ENCODE measurements at places on chromosomes 5 and 9.

GRCh38 chr9:116501871-116502270 is 185.2 kb upstream of the TRIM32 start:
- DNase-seq: no peak

- DNase-seq: no peak
Measured at GRCh38 chr5:34858790-34859189, 19.8 kb downstream of the TTC23L start.

DNA sequence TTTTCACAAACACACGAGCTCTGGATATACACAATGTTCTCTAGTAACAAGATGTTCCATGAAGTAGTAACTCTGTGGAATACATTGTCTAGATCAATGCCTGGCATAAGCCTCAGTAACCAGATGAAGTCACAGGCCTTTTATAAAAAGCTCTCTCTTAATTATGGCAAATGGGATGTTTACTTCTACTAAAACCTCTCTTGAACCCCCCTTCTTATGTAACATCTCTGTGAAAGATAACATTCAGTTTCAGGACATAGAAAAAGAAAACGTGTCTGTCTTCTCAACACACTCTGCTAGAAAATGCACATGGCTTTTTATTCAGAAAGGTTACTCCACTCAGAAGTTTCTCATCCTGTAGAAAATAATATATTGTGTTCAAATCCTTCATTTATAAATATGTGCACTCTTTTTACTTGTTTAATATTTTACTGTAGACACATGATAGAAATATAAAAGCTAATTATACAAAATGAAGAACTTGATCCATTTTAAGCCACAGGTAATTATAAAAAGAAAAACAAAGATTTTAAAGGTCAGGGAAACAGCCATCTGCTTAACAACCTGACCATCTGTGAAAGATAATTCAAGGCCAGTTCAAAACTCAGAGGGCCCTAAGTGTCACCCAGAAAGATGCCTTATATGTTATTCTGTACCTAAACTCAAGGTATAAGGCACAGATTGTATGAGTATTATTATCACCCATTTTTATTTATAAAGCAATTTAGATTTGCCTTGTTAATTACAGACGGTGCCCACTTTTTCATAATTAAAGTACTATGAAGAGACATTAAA is 812.0 kb downstream of the CDH18 start:
- no peak for DNase-seq

DNA sequence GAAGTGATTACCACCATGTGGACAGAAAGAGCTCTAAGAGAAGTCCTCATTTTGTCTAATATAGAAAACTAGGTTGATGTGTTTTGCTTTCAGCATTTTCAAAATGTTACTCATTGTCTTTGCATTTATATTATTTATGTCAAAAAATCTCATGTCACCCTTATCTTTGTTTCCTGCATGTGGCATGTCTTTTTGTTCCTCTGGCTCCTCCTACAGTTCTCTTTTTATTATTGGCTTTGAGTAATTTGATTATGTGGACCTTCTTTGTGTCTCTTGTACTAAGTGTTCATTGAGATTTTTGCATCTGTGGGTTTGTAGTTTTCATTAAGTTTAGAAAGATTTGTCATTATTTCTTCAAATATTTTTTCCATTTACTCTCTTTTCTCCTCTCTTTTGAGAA is 58.8 kb downstream of the GNG10 start:
- DNase-seq: no peak

GRCh38 chr9:95754533-95755420 is 120.7 kb upstream of the ERCC6L2 start:
- DNase-seq: no peak

GRCh38 chr9:88106492-88106891 is 31.8 kb downstream of the SPATA31C2 start:
- DNase-seq: no peak

GRCh38 chr9:89715881-89716280 is 111.1 kb downstream of the GADD45G start:
- no peak for DNase-seq

GRCh38 chr5:146441896-146442295 is 5.2 kb upstream of the TCERG1 start:
- no peak for DNase-seq

- DNase-seq: no peak
Measured at GRCh38 chr5:101045689-101046088, 142.6 kb upstream of the ST8SIA4 start.

GRCh38 chr5:145495741-145496140 is 339.4 kb downstream of the PRELID2 start:
- DNase-seq: no peak

DNA sequence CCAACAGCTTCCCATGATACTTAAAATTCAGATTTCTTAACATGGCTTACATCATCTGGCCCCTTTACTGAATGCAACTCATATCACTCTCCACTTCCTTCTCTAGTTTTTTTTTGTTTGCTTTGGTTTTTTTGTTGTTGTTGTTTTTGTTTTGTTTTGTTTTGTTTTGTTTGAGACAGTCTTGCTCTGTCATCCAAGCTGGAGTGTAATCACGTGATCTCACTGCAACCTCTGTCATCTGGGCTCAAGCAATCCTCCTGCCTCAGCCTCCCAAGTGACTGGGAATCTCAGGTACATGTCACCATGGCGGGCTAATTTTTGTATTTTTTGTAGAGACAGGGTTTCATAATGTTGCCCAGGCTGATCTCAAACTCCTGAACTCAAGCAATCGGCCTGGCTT is 41.4 kb downstream of the CPLANE1 start:
- no peak for DNase-seq

- DNase-seq: peak; percentile 30
Measured at GRCh38 chr5:142600611-142601358, 85.1 kb downstream of the FGF1 start.

DNA sequence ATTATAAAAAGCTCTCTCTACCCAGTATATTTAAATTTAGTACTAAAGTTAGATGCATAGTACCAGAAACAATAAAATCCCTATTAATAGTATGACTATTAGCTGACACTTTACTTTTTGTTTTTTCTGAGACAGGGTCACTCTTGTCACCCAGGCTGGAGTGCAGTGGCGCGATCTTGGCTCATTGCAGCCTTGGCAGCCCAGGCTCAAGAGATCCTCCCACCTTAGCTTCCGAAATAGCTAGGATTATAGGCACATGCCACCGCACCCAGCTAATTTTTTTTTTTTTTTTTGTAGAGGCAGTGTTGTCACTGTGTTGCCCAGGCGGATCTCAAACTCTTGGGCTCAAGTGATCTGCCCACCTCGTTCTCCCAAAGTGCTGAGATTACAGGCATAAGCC is 8.0 kb downstream of the CCNG1 start:
- no peak for DNase-seq

DNA sequence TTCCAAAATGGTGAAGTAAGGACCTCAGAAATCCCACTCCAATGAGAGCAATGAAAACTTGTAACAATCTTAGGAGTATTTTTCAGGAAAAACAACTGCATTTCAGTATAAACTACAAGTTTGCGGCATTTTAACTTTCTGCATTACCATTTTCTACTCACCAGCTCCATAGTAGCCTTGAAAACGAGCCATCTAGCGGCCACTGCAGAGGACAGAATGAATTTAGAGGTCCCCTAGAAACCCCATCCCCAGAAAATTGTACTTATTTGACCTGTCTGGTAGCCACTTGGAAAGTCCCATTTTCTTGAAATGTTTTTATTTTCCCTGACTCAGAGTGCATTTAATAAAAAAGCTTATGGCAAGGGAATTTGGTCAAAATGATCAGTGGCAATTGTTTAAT is 205.4 kb upstream of the ITGA1 start:
- no peak for DNase-seq

- DNase-seq: no peak
Measured at GRCh38 chr9:120579139-120580050, 572 bp downstream of the CDK5RAP2 start.

- DNase-seq: no peak
Measured at GRCh38 chr9:137516144-137516917, 33.9 kb downstream of the PNPLA7 start.

GRCh38 chr5:34474573-34475021 is 181.5 kb upstream of the RAI14 start:
- peak; percentile 39 for DNase-seq

GRCh38 chr9:83220730-83221129 is 157.8 kb upstream of the RASEF start:
- DNase-seq: no peak

DNA sequence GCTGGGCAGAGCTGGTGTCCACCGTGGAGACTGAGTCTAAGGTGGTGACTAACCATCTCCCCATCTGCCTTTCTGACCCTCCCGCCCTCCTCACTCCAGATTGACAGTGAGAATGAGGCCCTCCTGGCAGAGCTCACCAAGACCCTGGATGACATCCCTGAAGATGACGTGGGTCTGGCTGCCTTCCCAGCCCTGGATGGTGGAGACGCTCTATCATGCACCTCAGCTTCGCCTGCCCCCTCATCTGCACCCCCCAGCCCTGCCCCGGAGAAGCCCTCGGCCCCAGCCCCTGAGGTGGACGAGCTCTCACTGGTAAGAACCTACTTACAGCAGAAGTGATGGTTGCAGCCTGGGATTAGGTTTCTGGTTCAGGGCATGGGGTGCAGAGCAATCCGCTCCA is 96.5 kb downstream of the PPARGC1B start:
- DNase-seq: no peak

DNA sequence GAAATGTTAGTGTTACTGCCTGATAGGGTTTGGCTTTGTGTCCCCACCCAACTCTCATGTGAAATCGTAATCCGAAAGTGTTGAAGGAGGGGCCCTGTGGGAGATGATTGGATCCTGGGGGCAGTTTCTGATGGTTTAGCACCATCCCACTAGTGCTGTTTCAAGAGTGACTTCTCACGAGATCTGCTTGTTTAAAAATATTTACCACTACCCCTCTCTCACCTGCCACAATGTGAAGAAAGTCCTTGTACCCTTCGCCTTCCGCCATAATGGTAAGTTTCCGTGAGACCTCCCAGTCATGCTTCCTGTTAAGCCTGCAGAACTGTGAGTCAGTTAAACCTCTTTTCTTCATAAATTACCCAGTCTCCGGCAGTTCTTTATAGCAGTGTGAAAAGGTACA is 2.6 kb upstream of the RFX3 start:
- DNase-seq: no peak

DNA sequence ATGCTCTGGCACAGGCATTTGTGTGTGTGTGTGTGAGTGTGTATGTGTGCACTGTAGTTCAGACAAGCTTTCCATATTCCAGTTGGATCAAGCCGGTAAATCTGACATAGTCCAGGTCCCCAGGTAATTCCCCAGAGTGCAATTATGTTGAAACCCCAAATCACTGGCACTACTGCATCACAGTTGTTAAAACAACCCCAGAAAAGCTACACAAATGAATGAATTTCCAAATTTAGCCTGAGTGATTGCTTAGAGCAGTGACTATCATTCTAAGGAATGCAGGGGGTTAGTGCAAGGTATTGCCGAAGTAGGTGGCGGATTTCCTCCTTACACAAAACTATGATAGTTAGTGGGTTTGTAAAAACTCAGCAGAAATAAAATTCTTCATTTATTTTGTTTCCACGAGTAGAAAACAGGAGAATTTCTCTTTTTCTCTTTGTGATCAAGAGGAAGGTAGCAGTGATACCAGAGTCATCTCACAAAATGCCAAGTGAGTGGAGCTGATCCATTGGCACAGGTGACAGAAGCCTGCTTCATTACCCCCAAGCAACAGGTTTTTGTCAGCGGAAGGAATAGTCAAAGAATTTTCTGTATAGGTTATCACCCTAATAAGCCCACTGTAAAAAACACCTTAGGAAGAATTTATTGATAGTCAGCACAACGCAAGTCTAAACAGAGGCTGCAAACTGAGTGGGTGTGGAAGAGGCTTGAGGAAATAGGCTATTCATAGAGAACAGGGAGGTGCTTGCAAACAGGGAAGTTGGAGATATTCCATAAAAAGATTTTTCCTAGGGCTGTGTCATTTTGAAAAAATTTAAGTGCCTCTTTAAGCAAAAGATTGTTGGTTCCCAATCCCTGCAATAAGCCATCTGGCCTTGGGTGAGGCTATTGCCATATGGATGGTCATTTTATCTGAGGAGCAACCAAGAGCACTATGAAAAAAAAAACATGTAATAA is 385.1 kb downstream of the CHSY3 start:
- DNase-seq: no peak
